Endothelial cell of umbilical vein (primary cell): ENCODE measurements at places on chromosomes 1 and 21. TPM values are rescaled to one million over a fixed set of nuclear protein-coding genes. Genes with fewer than 3 reads are reported as not detected.
A peak's percentile ranks its signal among the peaks of the same experiment; 100 is the strongest.

CCDC190 gene
- 4.5 and 9.0 TPM in 2 replicates for total RNA-seq

- no peak for DNase-seq
Measured at GRCh38 chr1:52567943-52568342, 15.1 kb upstream of the TUT4 start.

DNA sequence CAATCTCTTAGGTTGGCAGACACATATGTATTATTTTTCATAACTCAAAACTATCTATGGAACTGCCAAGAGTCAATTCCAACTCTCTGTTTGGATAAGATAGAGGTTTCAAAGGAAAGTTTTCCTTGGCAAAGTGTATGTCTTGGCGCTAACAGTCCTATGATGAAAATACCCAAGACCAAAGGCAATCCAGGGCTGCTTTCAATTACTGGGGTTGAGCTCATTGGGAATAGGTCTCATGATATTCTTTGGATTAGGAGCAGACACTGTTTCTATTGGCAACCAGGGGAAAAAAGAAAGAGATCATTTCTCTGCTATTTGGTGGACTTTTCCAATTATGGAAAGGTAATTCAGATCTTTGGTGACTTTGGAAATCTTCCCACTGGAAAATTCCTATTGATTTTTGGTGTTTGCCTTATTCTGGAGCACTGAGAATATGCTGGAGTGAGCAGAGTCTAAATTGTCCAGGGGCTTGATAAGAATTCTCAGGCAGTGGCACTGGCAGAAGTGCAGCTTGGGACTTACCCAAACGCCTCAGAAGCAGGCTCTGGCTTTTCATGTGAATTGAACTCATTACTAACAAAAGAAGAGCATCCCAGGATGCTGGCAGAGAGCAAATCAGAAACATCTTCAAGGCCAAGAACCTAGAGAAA, 20.4 kb upstream of the PLXNA2 start:
- no peak for DNase-seq

ATAD3A gene
- total RNA-seq, result 55.2 and 57.4 TPM in 2 replicates

GRCh38 chr1:17244821-17245740, 3.8 kb upstream of the PADI3 start:
- DNase-seq, result no peak

- no peak for DNase-seq
Measured at GRCh38 chr1:116352349-116352813, 20.7 kb upstream of the ATP1A1 start.

MAB21L3 gene
- not detected in 2 replicates for total RNA-seq

- DNase-seq, result no peak
Measured at GRCh38 chr1:201329801-201330200, 46.5 kb downstream of the PKP1 start.

DNA sequence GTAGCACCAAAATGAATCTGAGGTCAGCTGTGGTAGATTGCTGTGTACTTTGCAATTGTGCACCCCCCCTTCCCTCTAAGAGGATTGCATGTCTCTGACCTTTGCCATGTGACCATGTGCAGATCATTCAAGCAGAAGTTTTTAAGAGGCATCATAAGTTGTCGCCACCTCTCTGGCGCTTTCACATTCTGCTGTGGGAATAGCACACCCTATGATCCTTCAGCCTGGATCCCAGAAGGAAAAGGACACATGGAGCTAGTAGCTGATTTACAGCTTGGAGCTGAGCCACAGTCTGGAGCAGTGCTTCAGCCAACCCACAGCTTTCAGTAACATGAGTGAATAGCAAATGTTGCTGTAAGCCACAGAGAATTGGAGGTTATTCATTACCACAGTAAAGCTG, 158.5 kb downstream of the TSEN15 start:
- no peak for DNase-seq

DNA sequence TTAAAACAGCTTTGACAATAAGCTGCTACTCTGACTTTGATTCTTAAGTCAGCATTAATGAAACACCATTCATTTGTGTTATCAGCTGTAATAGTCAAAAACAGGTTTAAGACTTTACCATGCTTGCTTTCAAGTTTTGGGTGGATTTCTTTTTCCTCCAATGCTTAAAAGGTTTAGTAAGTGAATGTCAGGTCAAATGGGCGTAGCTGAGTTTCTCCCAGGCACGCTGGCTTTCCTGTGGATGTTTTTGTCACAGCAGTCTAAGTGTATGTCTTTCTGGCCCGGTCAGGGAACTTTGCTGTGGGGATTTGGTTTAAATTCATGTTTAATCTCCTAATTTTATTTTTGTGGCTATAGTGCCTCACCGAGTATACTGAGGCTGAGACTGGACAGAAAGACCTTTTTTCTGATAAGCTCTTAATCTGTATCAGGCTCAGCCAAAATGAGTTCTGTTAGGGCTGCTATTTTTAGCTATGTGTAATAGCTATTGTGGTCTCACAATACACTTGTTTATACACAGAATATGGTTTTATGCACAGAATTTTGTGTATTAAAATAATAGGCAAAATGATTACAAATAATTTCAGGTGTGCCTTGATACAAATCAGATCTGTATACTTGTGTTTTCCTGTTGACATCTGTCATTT, 292.8 kb downstream of the DISC1 start:
- peak; percentile 46 for DNase-seq

DNA sequence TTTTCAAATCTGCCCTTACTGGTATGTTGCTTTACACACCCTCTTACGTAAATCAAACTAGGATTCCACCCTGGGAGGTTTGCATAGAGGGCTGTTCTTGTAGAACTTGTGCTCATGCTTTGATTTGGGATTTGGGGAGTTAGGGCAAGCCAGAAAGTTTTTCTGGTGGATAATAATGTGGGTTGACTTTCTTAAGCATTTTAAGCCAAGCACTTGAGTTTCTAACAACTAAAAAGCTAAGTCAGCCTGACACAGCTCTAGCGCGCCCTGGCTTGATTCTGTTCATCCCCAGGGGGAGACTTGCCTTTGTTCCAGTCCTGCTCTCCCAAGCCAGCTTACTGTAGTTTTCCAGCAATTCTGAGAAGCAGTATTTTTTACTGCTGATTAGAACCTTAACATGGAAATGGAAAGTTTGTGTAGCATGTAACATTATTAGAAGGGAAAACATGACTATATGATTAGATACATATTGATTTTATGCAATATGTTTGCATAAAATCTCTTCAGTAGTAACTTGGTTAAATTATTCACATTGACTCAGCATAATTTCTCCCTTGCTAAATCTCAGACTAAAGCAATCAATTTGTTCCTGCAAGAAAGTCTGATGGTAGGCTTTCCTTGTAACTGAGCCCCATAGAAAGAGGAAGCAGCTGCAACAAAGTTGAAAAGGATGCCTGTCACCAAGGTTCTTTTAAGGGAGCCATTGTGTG, 11.0 kb upstream of the PGD start:
- peak; percentile 65 for DNase-seq

DNA sequence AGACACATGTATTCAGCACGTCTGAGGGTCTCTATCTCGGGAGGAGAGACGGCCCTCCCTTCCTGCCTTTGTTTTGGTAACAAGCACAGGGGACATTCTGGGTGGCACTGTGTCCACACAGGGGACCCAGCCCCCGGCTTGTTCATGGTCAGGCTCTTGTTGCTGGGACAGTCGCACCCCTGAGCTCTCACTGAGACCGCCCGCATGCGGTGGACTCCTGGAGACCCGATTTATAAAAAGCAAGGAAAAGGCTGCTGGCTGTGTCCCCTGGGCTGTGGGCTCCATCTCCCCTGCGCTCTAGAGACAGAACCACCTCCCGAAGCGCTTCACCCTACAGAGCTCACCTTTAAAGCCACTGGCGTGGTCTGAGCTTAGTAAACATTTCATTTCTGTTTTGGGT, 103.4 kb downstream of the WDR4 start:
- no peak for DNase-seq

DNA sequence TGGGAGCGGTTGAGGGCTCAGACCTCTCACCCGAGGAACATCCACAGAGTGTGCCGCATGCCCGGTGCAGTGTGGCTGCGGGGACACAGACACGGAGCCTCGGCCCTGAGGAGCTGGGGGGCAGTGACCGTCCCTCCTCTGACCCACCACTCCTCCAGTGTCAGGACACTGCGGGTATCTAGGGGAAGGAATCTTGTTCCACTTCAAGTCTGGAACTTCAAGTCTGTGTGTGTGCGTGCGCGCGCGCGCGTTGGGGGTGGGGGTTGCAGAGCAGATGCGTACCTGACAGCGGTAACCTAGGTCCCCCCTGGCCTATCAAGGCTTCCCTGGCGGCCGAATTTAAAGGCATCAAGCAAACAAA, 17.3 kb downstream of the PCSK9 start:
- DNase-seq, result no peak

- DNase-seq, result no peak
Measured at GRCh38 chr1:68372487-68372886, 77.3 kb downstream of the RPE65 start.

DMRTA2 gene
- total RNA-seq, result not detected in 2 replicates

- DNase-seq, result no peak
Measured at GRCh38 chr1:63042278-63042677, 258.3 kb downstream of the ATG4C start.

GRCh38 chr1:243601720-243602119, 248.3 kb downstream of the AKT3 start:
- no peak for DNase-seq

- no peak for DNase-seq
Measured at GRCh38 chr1:6280761-6281451, 20.0 kb upstream of the GPR153 start.

FABP3 gene
- 0.84 and 1.8 TPM in 2 replicates for total RNA-seq

DNA sequence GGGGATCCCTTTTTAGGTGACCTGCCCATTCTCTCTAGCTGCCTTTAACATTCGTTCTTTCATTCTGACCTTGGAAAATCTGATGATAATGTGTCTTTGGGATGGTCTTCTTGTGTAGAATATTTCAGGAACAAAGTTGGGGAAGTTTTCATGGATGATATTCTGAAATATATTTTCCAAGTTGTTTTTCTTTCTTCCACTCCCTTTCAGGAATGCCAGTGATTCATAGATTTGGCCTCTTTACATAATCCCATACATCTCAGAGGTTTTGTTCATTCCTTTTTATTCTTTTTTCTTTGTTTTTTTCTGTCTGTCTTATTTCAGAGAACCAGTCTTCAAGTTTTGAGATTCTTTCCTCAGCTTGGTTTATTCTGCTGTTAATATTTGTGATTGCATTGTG, 13.9 kb upstream of the SCMH1 start:
- no peak for DNase-seq

- no peak for DNase-seq
Measured at GRCh38 chr1:43625063-43625780, 24.7 kb upstream of the KDM4A start.

- no peak for DNase-seq
Measured at GRCh38 chr1:199861020-199861795, 166.3 kb upstream of the NR5A2 start.

TAGLN2 gene
- total RNA-seq, result 646 and 750 TPM in 2 replicates

GRCh38 chr1:234719454-234720251, 109.7 kb upstream of the IRF2BP2 start:
- peak; percentile 30 for DNase-seq
